ENCODE measurements at places on chromosomes 4 and X. TPM values are rescaled to one million over a fixed set of nuclear protein-coding genes. Genes with fewer than 3 reads are reported as not detected.

The CSAG3 gene
- not detected for total RNA-seq

The F9 gene
- not detected for total RNA-seq

The SLC26A1 gene
- not detected for total RNA-seq

The RRH gene
- 0.19 TPM for total RNA-seq

The MAEA gene
- 60.7 TPM for total RNA-seq

The FAM184B gene
- 0.76 TPM for total RNA-seq

The SSX4 gene
- total RNA-seq: not detected

The MTNR1A gene
- total RNA-seq: not detected

The STATH gene
- total RNA-seq: not detected

The ZNF595 gene
- total RNA-seq: 9.1 TPM

The CYBB gene
- 2.3 TPM for total RNA-seq

The TSPAN7 gene
- 40.0 TPM for total RNA-seq

The TLR10 gene
- total RNA-seq: not detected

The ALB gene
- total RNA-seq: 0.62 TPM

The DGAT2L6 gene
- total RNA-seq: not detected

The SLIT2 gene
- 5.2 TPM for total RNA-seq

The GAGE12J gene
- total RNA-seq: not detected

The SMPX gene
- total RNA-seq: not detected

The MND1 gene
- 3.4 TPM for total RNA-seq

The MAGEA9B gene
- not detected for total RNA-seq

Measured in esophagus squamous epithelium (tissue), 5 donors.